Activated CD4-positive, alpha-beta T cell treated with anti-CD3 and anti-CD28 coated beads, Interleukin-2, amount 50 U/mL, for 24 hours (primary cell): ENCODE measurements at places on chromosomes 2 and 18.
A peak's percentile ranks its signal among the peaks of the same experiment; 100 is the strongest.

GRCh38 chr18:33116376-33116775 is 324.1 kb downstream of the CCDC178 start:
- no peak for DNase-seq

- no peak for DNase-seq
These were observed 135.6 kb downstream of the RBMS1 start for GRCh38 chr2:160358046-160358445.

GRCh38 chr2:211990335-211990734 is 548.3 kb downstream of the ERBB4 start:
- no peak for DNase-seq

GRCh38 chr18:11553098-11553940 is 56.1 kb upstream of the SLC35G4 start:
- DNase-seq: peak; percentile 10

GRCh38 chr2:177275743-177276055 is 11.2 kb upstream of the NFE2L2 start:
- DNase-seq: no peak

DNA sequence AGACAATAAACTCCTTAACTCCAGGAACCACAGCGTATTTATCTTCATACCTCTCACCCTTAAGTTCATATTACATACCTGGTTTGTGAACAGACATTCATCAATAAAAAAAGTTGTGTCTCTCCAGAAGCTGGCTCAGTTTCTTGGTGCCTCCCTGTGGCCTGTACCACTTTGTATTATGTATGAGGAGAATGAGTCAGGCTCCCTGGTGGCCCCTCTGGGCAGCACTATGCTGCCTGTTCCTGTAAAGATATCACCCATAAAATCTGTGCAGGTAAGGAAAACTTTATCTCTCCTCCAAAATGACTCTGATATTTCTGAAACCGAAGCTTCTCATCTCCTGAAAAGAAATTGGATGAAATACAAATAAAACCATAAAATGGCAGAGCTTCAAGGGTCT is 198.4 kb upstream of the NT5C1B start:
- no peak for DNase-seq

DNA sequence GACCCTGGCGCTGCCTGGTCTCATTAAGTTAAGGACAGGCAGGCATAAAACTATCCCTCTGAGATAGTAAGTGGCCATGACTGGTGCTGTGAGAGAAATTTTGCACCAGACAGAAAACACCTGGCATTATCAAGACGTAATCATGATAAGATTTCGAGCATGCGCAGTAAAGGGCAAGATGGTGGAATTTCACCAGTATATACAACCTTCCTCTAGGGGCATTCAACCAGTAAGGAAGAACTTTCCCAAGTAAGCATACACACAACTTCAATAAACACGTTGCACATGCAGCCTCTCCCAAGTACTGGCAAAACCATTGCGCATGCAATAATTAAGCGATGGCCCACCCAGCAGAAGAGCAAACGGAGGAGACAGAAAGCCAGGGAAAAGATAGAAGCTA is 1376.4 kb upstream of the CRIM1 start:
- DNase-seq: no peak

DNA sequence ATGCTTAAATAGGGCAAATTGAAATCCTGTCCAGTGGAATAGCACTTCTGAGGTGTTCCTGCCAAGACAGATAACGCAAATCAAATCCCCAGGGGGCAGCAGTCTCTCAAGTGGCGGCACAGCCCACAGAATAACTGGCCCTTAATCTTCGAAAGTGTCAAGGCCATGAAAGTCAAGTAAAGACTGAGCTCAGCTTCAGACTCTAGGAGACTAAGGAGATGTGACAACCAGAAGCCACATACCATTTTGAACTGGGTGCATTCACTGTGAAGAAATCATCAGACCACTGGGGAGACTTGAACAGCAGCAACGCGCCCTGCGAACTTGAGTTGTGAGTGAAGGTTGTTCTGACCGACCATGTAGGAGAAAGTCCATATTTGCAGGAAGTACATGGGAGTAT is 66.0 kb upstream of the ASAP2 start:
- no peak for DNase-seq

- DNase-seq: no peak
These were observed 135.5 kb downstream of the UXS1 start for GRCh38 chr2:106058469-106059137.

DNA sequence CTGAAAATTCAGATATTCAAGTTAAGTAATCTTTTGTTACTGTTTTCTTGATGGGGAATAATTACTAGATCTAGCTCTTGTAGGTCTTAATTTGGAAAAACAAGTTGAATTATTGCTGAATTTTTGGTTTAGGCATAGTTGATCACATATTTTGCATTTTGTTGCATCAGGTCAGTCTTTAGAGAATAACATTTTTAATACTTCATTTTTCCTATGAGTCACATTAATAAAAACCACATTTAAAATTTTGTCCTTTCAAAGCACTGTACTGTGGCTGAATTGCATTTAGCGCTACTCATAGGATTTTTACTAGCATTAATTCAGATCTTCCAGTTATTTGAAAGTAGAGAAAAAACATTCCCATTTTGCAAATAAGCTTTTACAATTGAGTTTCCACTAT is 23.2 kb downstream of the MAP4K4 start:
- DNase-seq: no peak

GRCh38 chr2:207362716-207363115 is 167.0 kb upstream of the CREB1 start:
- DNase-seq: no peak

DNA sequence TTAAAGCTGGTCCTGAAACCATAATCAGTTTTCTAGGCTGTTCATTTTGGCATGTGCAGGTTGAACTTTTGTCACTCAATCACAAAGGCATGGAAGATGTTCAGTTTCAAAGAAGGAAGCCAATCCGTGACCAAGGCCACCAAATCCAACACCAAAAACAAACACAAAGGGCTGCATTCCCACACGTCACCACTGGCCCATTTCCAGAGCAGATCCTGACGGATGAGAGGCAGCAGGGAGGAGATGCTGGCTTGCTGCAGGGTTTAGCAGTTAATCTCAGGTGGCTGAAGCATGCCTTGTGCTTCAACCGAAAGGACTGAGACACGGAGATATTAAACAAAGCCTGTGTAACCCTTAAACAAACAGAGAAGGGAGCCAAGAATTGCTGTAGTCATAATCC is 191.9 kb upstream of the CTAGE1 start:
- DNase-seq: no peak

GRCh38 chr2:64773461-64774118 is 119.9 kb upstream of the SERTAD2 start:
- DNase-seq: no peak

DNA sequence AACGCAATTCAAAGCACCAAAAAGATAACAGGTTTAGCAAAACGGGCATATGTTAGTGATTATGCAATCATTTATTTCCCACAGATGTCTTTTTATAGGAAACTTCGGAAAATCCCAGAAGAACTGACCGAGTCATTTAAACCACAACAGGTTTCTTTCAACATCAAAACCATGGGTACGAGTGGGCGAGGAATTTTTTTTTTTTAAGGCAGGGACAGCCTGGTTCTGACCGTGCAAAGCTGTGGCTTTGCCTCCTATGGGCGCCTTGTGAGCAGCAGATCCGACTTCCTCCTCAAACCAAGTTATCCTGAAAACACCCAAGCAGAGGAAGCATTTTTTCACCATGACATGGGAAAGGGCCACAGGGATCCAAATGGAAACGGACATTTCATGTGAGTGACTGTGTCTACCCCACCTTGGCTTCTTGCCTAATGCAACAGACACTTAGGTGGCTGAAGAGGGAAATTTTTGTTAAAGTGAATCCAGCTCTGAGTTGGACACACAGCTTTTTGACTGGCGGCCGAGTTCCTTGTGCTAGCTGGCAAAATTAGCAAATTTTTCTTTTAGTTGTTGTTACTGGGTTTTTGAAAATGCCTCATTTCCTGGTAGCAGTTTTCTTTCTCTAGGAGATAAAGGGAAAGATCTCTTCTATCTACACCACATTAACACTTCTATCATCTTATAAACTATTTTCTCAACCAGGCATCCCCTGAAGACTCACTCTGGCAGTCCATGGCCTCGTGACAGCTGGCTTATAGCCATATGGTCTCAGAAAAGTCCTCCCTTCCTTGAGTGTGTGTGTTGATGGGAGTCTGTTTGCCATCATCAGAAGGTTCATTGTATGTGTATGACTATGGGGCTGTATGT is 487.4 kb upstream of the ZEB2 start:
- DNase-seq: no peak

DNA sequence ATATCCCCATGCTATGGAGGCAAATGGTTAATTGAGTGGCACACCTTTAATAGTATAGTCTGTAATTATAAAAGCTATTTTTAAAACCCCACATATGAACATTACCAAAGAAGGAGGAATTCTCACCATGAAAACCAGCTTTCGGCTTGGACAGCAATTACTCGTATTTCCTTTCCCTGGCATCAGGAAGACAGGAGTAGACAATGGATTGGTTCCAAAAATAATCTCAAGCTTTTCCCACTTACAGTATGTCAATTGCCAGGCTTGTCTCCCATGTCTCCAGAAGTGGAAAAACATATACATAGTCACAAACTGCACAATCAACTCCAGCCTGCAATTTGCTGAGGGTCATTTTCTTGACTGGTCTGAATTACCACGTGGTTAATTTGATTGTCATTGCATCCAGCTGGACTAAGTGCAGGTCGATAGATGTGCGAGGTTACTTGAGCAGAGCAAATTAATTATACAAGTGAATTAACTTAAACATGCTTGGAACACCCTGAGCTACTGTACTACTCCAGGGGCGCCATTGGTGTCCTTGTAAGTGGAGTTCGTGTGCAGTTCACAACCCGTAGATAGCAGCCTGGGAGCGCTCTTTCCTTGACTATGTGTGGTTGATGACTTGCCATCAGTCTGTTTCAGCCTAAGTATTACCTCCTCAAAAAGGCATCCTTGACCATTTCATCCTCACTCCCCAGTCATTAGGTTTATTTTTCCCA is 124.3 kb upstream of the PELI1 start:
- no peak for DNase-seq

- DNase-seq: no peak
These were observed 286.5 kb downstream of the LPIN1 start for GRCh38 chr2:12032975-12033374.

DNA sequence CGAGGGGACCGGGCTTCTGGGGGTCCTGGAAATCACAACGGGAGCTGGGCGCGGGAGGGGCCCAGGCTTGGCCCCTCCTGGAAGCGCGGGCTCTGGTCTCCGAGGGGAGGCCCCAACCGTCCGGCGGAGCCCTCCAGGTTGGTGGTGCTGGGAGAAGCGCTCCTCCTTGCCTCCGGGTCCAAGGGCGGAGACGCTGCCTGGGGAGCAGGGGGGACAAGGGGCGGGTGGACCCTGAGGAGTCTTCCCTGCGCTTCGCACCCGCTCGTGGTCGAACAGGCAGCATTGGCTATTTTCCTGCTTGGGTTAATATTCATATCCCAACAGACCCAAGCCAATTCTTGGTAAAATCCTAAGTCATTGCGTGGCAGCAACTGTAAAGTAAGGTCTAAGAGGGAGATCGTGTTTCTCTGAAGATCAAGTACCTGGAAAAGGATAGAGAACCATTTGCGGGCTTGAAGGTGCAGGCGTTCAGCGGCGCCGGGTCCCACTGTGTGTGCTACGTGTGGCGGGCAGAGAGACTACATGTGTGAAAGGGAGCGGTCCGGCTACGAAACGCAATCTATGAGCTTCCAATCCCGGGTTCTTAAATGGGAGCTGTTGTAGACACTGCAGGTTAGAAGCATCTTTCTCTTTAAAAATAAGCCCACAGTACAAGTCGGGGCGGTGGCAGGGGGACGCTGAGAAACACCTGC is 805 bp downstream of the CIDEA start:
- no peak for DNase-seq

GRCh38 chr18:12645751-12646203 is 12.1 kb downstream of the SPIRE1 start:
- no peak for DNase-seq

DNA sequence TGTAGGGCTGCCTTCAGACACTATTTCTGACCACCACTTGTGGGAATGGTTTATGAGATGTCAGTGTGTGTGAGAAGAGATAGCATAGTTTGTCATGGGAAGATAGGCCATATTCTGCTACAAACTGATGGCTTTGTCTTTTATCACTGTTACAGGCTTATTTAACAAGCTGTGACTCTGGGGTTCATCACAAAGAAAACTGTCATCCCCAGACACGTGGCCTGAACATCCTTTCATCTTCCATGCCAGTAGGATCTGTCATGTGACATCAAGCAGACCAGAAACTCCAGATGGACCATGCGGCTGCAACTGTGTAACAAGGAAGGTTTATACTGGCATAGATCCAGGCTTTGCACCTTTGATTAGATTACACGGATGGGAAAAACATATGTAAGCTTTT is 128.6 kb upstream of the KCNH7 start:
- DNase-seq: no peak
